ENCODE measurements at places on chromosomes 7 and 10. TPM values are rescaled to one million over a fixed set of nuclear protein-coding genes. Genes with fewer than 3 reads are reported as not detected.

The TFEC gene
- polyA plus RNA-seq: not detected

- no peak for DNase-seq
These were observed 634.8 kb upstream of the GRM3 start for GRCh38 chr7:86008898-86009297.

DNA sequence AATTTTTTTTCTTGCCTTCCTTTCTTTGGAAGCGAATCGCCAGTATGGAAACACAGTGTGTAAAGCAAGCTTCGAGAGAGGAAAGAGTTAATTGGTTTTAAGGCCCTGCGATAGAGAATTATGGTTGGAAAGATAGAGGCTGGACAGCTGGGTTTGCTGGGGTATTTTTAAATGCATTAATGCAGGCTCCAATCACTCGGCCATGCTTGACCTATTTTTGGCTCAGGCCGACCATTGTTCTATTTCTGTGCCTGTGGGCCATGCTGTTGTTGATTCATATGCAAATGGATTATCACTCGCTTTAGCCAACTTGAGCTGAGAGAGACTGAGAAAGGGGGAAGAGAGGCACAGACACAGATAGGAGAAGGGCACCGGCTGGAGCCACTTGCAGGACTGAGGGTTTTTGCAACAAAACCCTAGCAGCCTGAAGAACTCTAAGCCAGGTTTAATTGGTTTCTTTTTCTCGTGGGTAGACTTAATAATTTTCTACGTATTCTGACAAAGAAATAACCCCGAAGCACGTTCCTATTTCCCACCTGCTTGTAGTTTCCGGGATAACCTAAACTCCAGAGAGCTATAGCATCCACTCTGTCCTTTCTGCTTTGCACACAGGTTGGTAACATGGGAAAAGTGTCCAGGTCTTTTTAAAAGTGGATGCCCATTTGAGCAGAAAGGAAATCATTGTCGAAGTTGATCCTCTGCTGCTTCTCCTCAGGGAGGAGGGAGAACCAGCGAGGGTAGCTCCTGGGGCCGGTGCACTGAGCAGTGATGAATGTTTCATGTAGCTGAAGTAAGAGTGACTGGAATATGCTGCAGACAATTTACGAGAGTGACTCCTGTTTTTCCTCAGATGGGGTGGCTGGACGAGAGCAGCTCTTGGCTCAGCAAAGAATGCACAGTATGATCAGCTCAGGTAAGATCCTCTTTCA lies at the start of gene HDAC9:
TSS of gene HDAC9 (plus strand) at position 338 of the 929 bp plus-strand sequence. CDS start at position 892, 554 bp downstream.
- DNase-seq: no peak

GRCh38 chr7:105204953-105205352 lies 183.8 kb downstream of the SRPK2 start:
- DNase-seq: no peak

DNA sequence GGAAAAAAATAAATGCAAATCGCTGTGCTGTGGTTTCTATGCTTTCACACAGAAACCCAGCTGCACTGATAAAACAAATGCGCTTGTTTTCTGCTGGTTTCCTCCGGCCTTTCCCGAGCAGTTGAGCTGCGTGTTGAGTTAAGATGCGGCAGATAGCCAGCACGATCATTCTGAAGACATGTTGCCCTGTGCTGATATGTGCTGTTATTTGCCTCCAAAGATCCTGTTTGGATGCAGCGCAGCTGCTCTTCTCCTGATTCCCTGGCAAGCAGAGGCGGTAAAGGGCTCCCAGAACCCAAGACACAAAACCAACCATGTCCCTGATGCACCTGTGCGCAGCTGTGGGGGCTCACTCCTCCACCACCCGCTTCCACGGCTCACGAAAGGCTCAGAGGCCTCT lies 225.4 kb downstream of the PAXIP1 start:
- DNase-seq: no peak
